Mucosa of descending colon (tissue), 3 donors: ENCODE measurements at places on chromosomes 12 and 14. TPM values are rescaled to one million over a fixed set of nuclear protein-coding genes. Genes with fewer than 3 reads are reported as not detected.

DNA sequence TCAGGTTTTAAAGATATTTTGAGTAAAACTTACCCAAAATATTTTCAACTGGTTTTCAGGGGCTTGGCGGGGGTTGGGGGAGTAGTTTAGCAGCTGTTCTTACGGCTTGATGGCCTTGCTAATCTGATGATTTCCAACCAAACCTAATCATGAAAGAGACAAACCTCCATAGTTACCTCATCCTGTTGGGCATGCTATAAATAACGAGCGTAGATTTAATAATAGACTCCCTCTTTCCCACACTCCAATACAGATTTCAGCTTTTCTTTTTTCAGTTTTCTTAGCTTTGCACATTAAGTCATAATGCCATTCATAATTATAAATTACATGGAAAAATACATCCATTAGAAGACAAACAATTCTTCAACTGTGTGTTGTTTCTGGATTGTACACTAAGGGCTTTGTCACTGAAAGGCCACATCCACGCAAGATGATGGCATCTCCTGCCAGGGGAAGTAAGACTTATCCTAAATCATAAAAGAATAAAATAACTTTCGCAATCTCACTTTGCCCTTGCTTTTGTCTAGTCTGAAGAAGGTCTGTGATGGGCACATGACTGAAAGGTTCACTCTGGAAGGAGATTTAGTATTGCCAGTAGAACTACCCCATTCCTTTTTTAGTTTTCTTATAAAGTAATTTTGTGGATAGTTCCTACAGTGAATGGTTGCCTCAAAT, 23.2 kb downstream of the ITPR2 start:
- DNase-seq, result no peak

CCDC38 gene
- total RNA-seq, result not detected

PLCZ1 gene
- total RNA-seq, result not detected

DNA sequence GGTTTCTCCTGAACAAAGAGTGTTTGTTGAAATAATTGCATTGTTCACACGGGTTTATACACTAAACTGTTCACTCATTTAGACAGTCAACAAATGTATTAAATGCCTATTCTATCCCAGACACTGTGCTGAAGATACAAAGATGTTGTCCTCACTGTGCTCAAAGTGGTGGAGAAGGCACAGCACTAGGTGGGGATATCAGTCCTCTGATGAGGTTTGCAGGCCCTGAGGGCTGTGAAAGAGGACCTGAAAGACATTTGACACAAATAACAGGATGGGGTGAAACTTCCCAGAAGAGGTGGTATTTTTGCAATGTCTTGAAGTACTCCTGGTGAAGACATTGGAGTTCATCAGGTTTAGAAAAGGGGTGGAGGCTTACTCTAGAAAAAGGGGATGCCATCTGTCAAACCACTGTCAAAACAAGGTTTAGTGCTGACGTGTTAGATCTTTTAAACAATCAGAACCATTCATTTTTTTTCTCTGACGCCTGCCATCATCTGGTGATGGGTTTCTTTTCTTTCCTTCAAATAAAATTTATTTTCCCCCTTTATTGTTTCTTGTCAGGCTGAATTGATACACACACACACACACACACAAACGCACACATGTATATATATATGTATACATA, 69.5 kb downstream of the ACSS3 start:
- no peak for DNase-seq

SSPN gene
- 19.0 TPM for total RNA-seq
